Mesenteric fat pad (tissue), 1 donor: ENCODE measurements at places on chromosomes 4 and X. TPM values are rescaled to one million over a fixed set of nuclear protein-coding genes. Genes with fewer than 3 reads are reported as not detected.

- DNase-seq: no peak
Observed at GRCh38 chr4:52961666-52962412, 99.7 kb downstream of the RASL11B start.

- no peak for DNase-seq
Observed at GRCh38 chr4:105461621-105462382, 12.1 kb downstream of the PPA2 start.

- peak; percentile 73 for DNase-seq
Observed at GRCh38 chrX:129652565-129653169, 2.1 kb downstream of the APLN start.

GRCh38 chr4:139852612-139853269, 187.1 kb downstream of the MGST2 start:
- DNase-seq: no peak

- DNase-seq: no peak
Observed at GRCh38 chrX:12794654-12795053, 3.4 kb downstream of the PRPS2 start.

DNA sequence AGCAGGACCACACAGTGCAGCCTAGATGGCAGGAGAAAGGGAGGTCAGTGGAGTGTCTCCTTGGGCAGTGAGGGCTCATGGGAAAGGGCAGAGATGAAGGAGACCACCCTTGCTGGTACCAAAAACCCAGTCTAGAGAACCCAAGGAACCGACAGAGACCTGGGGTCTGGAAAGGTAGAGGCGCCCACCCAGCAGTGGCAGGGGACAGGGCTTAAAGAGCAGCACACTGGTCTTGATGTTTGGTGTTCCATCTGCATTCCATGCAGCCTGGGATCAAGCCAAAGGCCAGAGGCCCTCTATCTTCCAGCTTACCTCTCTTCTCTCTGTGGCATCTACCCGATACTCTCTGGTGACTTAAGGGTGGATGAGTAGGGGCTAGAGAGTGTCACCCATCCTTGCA, 127.5 kb downstream of the PJA1 start:
- DNase-seq: no peak

Gene TXK
- total RNA-seq: 1.6 TPM

Gene SPARCL1
- 302 TPM for total RNA-seq

Gene CTAG2
- total RNA-seq: not detected

Gene TRPC5OS
- not detected for total RNA-seq

Gene CFP
- 11.8 TPM for total RNA-seq
